ENCODE measurements at places on chromosomes 5 and 9.

DNA sequence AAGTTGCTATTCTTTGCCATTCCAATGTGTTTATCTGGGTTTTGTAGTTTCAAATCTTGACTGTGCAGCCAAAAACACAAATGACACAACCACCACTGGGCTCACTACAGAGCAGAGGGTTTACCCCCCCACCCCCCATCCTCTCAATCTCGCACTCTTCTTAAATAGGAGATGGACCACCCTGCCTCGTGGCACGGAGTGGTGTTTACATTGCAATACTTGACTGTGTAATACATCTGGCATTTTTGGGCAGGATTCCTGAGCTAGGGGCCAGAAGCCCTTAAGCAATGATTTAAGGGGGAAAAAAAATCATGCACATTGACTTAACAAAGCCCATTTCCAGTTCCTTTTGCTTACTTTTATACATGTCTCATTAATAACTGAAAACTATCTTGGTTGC is 19.0 kb downstream of the PTCH1 start:
- no peak for DNase-seq

- DNase-seq, result no peak
Observed at GRCh38 chr5:30607301-30607894, 586.1 kb upstream of the CDH6 start.

GRCh38 chr5:128693764-128694163 is 155.7 kb upstream of the FBN2 start:
- no peak for DNase-seq

DNA sequence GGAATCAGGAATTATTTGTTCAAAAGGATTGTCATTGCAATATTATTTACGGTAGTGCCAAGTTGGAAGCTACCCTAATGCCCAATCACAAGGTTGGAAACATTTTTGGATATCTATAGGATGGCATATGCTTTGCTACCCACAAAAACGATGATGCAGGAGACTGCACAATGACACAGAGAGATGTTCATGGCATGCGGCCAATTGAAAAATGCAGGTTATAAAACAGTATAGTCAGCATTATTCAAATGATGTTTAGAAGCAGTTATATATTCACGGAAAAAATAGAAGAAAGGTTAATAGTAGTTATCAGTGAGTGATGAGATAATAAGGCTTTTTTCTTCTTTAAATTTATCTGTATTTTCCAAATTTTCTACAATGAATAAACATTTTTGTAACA is 5.9 kb upstream of the ACSL6 start:
- DNase-seq, result no peak

DNA sequence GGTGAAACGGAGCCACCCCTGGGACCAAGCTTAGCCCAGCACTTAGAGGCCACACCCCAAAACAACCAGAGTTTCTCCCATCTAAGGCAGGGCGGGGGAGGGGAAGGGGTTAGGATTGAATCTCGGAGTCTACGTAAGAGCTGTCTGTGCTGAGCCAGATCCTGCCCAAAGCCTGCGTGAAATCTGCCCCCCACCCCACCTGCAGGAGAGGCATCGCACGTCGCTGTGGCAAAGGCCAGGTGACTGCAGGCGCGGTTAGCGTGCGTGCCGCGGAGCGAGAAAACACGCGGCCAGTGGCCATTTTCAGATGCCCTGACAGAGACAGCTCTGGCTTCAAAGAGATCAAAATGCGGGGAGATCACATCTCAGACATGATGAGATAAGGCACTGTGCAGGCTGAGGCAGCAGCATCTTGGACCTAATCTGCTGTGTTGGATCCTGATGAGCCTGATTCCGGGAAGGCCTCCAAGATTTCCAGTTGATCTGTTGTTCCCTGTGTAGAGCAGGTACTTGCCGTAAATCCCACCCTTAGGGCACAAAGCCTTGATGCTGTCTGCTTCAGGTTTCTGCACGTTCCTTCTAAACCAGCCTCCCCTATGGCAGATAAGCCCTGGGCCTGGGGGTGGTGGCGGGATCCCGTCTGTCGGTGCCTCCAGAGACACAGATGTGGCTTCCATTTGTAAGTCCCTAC is 2.5 kb upstream of the QSOX2 start:
- no peak for DNase-seq

DNA sequence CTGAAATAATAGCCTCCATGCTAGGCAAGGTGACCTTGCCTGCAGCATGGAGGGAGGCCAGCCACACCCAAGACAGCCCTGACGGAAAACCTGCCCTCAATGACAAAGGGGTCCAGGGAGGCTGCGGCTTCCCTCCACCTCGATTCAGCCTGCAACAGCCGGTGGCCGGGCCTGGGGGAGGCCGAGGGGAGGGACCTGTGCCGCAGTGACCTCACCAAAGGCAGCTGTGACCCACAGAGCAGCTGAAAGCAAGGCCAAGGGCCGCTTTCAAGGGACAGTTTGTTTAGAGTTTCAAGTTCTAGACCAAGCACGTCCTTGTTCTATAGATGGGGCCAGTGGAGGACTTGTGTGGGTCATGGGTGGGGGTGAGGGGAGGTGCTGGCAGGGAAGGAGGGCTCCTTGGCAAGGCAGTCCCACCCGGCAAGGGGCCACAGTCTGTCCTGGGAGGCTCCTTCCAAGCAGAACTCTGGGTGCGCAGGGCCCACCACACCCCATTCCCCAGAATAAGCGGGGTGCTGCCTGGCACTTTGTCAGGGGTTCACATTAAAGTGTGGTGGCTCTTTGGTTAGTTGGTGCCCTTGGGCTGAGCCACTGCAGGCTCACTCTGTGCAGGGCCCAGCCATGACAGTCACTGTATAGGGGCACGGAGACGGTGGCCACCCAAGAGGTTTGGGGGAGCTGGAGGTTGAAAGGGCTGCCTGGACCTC is 226.5 kb downstream of the FANCC start:
- no peak for DNase-seq

DNA sequence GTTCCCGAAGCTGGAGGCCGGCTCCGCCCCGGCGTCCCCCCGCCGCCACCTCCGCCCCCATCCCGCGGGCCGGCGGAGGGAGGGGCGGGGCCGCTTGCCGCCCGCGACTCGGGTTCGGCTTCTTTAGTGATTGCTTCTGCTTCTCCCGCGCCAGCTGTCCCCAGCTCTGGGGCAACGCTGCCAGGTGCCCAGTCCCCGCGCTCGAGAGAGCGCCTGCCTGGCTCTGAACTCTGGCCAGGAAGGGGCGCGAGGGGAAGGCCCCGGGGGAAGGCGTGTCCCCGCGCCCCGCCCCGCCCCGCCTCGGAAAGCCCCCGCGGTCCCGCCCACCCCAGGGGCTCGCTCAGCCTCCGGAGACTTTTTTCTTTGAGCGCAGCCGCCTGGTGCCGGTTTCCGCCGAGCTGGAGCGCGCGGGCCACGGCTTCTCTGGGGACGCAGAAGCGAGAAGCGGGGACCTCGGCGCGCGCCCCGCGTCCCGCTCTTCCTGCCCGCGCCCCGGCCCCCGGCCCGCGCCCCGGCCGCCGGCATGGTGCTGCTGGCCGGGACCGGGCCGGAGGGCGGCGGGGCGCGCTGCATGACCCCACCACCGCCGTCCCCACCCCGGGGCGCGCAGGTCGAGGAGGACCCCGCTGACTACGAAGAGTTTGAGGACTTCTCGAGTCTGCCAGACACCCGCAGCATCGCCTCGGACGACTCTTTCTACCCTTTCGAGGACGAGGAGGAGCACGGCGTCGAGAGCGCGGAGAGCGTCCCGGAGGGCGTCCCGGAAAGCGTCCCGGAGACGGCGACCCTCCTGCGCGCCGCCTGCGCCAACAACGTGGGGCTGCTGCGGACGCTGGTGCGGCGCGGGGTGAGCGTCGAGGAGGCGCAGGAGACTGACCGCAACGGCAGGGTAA is at the start of gene ANKRD33B:
ANKRD33B (plus strand) TSS at position 126 of the 893 bp plus-strand sequence; CDS start at position 524, 398 bp downstream.
- peak; percentile 65 for DNase-seq

DNA sequence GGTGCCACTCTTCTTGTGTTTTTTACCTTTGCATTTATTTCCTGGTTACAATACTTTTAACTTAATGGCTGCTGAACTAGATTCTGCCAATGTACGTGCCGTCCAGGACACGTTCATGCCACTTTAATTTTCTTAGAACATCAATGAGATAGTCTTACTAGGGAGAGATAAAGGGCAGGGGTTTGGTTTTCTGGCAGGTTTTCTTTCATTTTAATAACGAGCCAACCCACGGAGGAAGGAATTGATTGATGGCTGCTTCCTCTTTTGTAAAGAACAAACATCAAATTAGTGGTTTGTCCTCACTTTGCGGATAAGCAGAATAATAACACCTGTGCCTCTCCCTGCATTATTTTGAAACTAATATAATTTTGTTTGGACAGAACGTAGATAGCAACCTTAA is 135.7 kb downstream of the DOCK8 start:
- DNase-seq, result no peak

DNA sequence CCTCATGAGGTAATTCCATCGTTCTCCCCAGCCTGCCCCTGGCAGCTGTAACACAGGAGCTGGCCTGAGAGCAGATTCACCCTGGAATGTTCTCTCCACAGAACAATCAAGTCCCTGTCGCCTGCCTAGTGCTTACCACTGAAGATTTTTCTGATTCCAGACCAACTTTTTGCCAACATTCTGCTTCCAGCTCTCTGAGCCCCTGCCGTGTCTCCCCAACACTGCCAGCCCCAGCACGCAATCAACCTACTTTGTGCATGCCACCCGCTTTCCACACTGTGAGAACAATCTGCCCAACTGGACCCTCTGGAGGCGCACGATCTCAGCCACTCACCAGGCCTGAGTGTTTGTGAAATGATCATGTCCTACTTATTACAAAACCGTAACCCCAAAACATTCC is 62.6 kb downstream of the PSMB7 start:
- no peak for DNase-seq

DNA sequence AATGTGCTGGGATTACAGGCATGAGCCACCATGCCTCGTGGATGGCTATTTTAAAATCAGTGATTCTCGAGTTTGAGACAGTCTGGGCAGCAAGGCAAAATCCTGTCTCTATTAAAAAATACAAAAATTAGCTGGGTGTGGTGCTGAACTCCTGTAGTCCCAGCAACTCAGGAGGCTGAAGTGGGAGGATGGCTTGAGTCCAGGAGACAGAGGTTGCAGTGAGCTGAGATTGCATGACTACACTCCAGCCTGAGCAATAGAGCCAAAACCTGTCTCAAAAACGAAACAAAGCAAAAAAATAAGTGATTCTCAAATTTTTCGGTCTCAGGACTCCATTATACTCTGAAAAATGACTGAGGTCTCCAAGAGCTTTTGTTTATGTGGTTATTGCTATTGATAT is 47.9 kb upstream of the HSPA9 start:
- DNase-seq, result no peak

DNA sequence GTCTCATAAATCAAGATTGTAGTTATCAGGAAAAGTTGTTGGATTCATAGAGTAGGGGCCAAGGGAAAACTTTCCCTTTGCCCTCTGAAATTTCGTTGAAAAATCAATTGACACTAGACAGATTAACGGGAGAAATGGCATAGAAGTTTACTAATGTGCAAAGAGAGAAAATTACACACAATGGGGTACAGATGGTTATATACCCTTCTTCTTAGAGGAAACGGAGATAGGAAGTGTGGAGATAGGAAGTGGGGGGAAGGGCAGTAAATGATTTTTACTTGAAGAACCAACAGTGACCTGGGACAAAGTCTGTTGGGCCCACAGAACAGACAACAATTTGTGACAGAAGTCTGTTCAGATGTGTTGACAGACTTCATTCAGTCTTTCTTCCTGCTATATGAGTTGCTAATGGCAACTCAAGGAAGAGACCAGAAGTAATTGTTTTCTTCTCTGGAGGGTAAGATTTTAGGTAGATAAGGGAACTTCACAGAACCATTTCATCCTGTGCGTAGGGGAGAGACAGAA is 177.9 kb downstream of the C9orf152 start:
- DNase-seq, result no peak

DNA sequence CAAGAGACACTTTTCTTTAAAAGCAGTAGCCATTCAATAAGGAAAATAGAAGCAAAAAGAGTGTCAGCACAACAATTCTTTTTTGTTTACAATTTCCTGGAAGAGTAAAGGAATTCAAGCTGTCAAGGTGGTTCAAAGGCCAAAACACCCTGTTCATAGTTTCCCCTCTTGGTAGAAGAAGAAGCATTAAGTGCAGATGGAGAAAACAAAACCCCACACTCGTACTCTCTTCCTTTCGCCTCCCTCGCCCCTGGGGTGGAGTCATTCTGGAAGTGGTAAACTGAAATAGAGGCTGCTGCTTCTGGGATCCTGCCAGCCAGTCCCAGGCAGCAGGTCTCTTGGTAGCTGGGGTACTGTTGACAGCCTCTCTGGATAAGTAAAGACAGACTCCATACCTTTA is 105.0 kb downstream of the ANKRD55 start:
- no peak for DNase-seq

- DNase-seq, result no peak
Observed at GRCh38 chr9:12708562-12709298, 15.5 kb downstream of the TYRP1 start.
